ENCODE measurements at places on chromosomes 16 and 17.

DNA sequence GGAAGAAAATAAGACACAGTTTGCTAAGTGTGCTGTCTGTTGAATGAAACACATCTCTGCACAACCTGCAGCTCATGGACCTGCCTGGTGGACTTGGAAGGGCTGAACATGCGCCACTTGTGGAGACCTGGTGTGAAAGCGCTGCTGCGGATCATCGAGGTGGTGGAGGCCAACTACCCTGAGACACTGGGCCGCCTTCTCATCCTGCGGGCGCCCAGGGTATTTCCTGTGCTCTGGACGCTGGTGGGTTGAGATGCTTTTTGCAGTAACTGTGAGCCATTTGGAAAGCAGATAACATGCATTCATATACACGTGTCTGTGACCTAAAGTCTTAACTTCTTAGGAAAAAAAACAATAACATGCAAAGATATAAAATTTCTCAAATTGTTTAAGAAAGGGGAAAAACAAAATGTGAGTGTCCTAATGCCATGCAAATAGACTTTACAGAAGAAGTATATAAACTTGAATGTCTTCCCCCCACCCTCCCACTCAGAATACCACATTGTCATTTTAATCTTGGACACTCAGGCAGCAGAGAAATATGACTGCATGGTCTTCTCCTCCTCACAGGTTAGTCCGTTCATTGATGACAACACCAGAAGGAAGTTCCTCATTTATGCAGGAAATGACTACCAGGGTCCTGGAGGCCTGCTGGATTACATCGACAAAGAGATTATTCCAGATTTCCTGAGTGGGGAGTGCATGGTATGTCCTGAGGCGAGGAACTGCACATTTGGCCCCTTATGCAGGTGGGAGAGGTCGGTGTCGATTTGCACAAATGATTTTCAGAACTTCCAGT is 65.6 kb downstream of the SEC14L1 start:
- DNase-seq: no peak

DNA sequence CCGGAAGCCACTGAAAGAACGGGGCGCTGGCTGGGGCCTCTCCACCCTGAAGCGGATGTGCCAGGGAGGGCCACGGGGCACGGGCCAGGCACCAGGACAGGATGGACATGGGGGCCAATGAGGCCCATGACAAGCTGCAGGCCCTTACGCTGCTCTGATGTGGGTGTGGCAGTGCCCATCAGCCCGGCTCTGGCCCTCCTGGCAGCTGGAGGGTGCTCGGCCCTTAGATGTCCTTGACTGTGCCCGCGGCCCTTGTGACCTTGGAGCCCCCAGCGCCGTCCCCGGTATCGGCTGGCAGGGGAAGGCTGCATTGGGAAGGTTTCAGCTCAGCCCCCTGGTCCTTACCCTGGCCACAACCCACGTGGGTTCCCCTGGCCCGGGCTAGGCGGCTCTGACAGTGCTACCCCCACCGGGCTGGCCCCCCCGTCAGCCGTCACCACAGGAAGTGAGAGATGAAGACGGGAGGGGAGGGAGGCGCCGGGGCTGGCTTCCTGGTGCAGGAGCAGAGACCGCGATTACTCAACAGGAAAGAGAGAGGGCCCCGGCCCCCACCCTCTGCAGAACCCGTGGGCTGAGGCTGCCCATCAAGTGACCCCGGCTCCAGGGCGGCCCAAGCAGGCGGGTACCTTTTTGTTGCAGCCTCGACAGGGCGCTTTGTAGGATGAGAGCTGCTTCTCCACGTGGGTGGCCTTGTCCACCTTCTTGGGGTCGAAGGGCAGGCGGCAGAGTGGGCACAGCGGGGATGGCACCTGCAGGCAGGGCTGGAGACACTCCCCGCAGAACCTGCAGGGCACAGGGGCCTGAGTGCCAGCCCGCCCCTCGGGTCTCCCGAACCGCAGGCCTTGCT is 5.3 kb downstream of the RNF166 start:
- peak; percentile 88 for DNase-seq

- no peak for DNase-seq
Observed at GRCh38 chr17:67082107-67082506, 37.8 kb downstream of the CACNG1 start.

DNA sequence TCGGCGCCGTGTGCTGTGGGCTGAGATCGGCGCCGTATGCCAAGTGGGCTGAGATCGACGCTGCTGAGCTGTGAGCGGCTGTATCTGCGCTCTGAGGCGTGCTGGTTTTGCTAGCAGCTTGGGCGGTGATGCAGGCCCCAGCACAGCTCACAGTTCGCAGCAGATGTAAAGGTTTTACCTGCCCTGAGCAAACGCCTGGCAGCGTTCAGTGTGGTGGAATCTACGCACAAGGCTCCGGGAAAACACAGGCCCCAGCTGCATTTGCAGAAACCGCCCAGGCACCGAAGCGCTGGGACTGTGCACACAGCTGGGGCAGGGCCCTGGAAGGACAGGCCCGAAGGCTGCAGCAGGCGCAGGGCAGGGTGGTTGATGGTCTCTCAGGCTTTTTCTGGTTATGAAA is 8.0 kb upstream of the ZNF469 start:
- no peak for DNase-seq

DNA sequence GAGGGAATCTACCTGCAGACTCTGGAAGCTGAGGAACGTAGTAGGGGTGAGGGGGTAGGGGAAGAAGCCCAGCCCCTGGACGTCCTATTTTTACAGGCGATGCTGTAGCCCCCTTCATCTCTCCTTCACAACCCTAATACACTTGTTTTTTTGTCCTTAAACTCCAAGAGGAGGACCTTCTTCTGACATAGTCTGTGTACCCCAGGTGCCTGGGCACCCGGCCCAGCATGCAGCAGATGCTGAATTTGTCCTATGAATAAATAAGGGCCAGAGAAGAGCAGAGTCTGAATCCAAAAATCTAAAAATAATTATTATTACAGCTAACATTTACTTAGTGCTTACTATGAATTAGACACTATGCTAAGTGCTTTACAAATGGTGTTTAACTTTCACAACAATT is 5.1 kb downstream of the KIF18B start:
- no peak for DNase-seq

DNA sequence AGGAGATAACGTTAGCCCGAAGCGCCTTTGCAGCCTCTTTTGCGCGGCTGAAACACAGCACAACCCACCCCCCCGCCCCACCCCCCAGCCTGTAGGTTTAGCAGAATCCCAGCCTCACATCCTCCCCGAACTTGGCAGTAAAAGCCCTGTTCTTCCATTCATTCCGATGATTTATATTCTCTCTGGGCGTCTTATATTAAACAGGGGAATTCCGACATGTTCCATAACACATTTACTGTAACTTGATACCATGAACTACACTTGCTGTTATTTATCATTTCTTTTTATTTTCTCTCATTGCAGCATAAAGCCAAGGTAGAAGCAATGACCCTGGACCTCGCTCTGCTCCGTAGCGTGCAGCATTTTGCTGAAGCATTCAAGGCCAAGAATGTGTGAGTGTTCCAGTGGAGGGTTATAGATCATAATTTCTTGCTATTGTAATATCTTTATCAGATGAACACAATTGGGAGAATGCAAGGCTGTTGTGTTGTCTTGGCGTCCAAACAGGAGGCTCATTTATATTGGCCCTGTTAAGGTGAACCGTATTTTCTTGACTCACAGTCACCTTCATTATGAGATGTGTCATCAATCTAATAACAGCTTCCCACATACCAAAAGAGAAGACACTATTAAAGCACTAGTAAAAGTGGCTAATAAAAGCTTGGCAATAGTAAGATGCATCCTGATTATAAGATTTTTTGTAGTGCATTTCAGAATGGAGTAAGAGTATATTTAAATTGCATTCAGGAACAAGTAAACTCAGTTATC is 287.3 kb downstream of the WWOX start:
- no peak for DNase-seq

DNA sequence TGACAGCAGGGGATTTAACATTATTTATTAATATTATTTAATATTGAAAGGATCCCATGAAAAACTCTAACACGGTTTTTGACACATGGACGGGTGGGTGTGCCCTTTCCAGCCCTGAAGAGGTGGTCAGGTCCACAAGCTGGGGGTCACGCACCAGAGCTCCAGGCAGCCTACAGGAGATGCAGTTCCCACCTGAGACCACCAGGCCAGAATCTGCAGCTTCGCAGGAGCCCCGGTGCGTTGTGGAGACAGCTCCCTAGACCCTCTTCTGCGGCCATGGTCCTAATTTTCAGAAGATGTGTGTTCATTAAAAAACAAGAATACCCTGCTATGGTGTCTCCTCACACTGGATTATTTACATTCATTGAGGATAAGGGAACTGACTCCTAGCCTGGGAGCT is 331.1 kb downstream of the C16orf95 start:
- DNase-seq: no peak

GRCh38 chr17:81332118-81332834 is 37.2 kb upstream of the SLC38A10 start:
- no peak for DNase-seq

DNA sequence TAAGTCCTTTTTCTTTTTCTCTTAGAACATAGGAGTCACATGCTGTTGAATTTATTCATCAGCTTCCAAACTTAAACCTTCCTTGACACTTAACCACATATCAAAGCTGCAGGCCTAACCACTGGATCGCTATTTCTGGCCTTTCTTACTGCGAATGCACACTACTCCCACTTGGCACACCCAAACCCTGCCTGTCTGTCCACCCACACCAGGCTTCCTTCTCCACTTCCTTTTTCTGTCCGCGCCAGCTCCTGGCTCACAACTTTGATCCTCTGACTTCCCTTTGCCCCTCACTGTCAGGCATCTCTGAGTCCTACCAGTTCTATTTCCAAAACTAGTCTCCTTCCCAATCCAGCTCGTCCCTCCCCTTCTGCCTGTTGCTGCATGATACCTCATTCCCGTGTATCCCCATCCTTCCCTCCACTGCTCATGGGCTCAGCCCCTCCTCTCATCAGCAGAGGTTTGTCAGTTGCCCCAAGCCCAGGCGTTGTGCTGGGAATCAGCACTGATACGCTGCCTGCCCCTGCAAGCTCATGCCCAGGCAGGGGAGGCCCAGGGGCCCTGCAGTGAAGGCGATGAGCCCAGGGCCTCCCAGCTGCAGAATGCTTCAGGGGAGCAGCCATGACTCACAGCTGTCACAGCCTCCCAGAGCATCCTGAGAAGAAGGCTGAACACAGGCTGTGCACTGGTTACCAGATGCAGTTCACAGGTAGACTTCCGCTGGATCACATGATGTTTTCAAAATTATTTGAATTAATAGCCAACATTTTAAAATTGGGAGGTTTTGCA is 179.8 kb downstream of the KATNIP start:
- DNase-seq: no peak

DNA sequence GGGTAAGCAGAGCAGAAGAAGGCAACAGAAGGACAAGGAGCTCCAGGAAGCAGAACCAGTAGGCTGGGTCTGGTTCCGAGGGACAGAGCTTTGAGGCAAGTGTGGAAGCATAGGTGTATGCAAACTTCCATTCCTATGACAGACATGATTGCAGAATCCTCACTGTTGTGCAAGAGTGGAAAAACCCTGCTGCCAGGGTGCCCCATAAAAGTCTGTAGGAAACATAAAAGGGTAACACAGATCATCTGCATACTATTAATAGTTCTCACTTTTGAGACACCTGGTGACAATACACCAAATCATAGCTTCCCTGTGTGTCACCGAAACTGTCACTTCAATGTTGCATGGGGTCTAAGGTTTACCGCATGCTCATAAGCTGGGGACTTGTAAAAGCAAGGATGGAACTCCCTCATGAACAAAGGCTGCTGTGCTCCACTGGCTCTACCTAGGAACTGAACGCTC is 39.7 kb downstream of the ARHGAP17 start:
- no peak for DNase-seq

GRCh38 chr16:58012481-58012880 is 11.3 kb downstream of the USB1 start:
- DNase-seq: no peak

GRCh38 chr17:44642834-44643233 is 13.4 kb upstream of the MEIOC start:
- DNase-seq: no peak

DNA sequence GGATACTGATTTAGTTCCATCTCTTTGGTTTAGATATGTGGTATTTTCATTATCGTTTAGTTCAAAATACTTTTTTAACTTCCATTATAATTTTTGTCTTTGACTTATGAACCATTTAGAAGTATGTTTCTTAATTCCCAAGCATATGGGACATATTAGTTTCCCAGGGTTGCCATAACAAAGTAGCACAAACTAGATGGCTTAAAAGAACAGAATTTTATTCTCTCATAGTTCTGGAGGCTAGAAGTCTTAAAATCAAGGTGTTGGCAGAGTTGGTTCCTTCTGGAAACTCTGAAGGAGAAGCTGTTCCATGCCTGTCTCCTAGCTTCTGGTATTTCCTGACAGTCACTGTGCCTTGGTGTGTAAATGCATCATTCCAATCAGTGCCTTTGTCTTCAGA is 291.5 kb upstream of the AXIN2 start:
- no peak for DNase-seq

GRCh38 chr16:81224824-81225223 is 13.7 kb upstream of the BCO1 start:
- no peak for DNase-seq

DNA sequence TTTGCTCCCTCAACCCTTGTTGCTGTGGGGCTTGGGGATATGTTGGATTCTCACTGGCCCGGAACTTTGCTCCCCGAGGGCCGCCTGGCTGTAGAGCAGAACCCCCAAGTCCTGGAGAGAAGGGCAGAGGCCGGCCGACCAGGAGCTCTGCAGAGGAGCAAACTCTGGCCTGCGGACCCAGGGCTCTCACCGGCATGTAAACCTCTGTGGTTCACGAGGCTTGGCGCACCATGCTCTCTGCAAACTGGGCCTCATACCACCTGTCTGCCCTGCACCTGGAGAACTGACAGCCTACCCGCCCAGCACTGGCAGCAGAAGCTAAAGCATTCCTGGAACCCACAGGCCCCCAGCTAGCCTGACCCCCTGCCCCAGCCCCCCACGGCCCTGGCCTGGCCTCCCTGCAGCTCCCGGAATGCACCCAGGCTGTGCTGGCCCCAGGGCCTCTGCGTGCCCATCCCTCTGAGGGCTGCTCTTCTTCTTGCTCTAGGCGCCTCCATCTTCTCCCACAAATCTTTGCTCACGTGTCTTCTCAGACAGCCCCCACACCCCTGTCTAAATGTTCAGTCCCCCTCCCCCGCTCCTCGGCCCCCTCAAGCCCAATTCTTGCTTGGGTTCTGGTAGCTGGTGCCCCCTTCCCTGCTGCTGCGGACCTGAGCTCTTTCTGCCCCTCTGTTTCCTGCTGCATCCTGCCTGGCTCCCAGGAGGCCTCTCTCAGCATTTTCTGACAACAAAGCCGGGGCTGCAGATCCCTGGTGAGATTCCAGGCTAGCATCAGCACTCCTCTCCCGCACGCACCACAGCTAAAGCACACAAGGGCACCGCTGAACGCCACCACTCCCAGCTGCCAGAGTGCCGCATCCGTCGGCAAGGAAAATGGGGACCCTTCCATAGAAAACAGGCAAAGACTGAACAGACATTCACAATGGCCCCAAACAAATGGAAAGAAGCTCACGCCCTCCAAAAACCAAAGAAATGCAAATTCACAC is 23.3 kb downstream of the ACTG1 start:
- DNase-seq: no peak

GRCh38 chr16:80804526-80805383 is at the start of gene CDYL2:
TSS of gene CDYL2 (minus strand) at chr16:80804598. CDS start at chr16:80804173, 425 bp downstream.
- peak; percentile 19 for DNase-seq

DNA sequence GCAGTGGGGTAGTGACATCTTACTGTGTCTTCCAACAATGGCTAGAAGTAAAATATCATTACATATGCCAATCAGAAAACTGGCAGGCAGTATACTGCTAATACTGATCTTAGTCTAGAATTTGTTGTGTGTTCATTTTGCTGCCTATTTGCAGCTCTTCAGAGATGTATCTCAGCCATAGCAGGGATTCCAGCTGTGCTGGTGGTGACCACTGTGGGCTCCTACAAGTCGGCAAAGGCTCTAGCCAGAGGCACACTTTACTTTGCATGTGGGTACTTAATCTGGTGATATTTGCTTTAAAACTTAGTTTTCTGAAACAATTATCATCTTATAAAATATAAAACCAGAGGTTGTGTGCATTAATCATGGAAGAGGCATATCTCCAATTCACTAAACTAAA is 70.0 kb downstream of the TMC6 start:
- no peak for DNase-seq

All from stimulated activated CD4-positive, alpha-beta T cell treated with anti-CD3 and anti-CD28 coated beads, Interleukin-1b, Interleukin-23, amount 100 ng/mL, for 1 hour (primary cell).